CD4-positive, alpha-beta T cell (primary cell): ENCODE measurements at places on chromosomes 5 and 9. TPM values are rescaled to one million over a fixed set of nuclear protein-coding genes. Genes with fewer than 3 reads are reported as not detected.

Gene CCDC180
- total RNA-seq, result 6.6 TPM

Gene GDA
- total RNA-seq, result not detected

Gene PCDHB10
- total RNA-seq, result not detected

Gene NSUN2
- total RNA-seq, result 48.3 TPM

Gene RASGEF1C
- not detected for total RNA-seq

Gene SYK
- total RNA-seq, result 1.1 TPM

Gene PLCXD3
- total RNA-seq, result not detected

Gene KIF12
- total RNA-seq, result not detected

Gene GABRA6
- not detected for total RNA-seq

Gene FOXD4L6
- not detected for total RNA-seq

Gene IL33
- not detected for total RNA-seq

Gene SPATA31C1
- total RNA-seq, result not detected

Gene STPG3
- not detected for total RNA-seq

Gene GLDC
- total RNA-seq, result not detected

Gene PAM
- total RNA-seq, result 15.1 TPM

Gene QSOX2
- 14.4 TPM for total RNA-seq

Gene TMC1
- total RNA-seq, result not detected

Gene SPRY4
- 0.34 TPM for total RNA-seq

Gene SELENOP
- total RNA-seq, result 0.36 TPM

Gene RNF183
- total RNA-seq, result 0.44 TPM

Gene NEURL1B
- 0.08 TPM for total RNA-seq

Gene TRIM36
- total RNA-seq, result not detected

Gene NUTM2G
- not detected for total RNA-seq

Gene COL5A1
- total RNA-seq, result 0.41 TPM

Gene GAPT
- not detected for total RNA-seq
